ENCODE measurements at places on chromosomes 2 and 18.

- no peak for DNase-seq
These were observed 15.2 kb upstream of the ANKRD53 start for GRCh38 chr2:70962885-70963878.

- DNase-seq = no peak
These were observed 30.3 kb downstream of the C2orf42 start for GRCh38 chr2:70160545-70160944.

GRCh38 chr2:43594875-43595274 lies 963 bp downstream of the THADA start:
- DNase-seq = no peak

GRCh38 chr2:46863882-46864281 lies 51.7 kb downstream of the MCFD2 start:
- DNase-seq = no peak

DNA sequence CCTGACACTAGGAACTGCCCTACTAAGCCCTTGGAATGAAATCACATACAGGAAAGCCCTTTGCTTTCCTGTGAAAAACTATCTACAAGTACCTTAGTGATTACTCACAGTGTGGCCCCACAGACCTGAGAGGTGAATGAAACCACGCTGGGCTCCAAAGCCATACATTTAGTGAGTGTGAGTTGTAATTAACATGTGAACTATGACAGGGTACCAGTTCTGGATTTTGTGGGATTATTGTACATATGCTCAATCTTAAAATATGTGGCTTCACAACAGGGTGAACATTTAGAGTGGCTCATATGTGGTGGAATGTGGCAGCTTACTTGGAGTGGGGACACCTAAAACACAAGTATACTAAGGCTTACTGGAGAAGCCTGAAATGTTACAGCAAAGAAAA lies 12.3 kb downstream of the KCTD1 start:
- DNase-seq = no peak

- no peak for DNase-seq
These were observed 50.3 kb downstream of the DSC3 start for GRCh38 chr18:30992231-30992630.

DNA sequence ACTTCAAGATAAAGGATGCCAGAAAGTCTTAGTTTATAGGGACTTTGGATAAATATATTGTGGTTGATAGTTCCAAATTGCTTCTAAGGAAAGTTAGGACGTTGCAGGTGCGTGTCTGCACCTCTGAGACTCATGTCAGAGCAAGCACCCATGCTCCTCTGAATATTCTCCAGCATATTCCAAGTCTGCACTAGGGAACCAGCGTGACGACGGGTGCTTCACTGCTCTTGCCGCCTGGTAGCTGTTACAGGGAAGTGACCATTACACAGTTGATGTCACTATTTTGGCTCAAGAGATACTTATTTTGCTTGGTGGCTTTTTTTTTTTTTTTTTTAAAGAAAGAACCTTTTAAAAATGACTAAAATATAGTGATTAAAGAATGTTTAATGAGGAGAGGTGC lies 35.6 kb downstream of the GATA6 start:
- no peak for DNase-seq

- no peak for DNase-seq
These were observed 23.5 kb downstream of the MARCHF4 start for GRCh38 chr2:216348756-216349308.

- DNase-seq = no peak
These were observed 42.4 kb upstream of the KDM3A start for GRCh38 chr2:86398500-86399474.

DNA sequence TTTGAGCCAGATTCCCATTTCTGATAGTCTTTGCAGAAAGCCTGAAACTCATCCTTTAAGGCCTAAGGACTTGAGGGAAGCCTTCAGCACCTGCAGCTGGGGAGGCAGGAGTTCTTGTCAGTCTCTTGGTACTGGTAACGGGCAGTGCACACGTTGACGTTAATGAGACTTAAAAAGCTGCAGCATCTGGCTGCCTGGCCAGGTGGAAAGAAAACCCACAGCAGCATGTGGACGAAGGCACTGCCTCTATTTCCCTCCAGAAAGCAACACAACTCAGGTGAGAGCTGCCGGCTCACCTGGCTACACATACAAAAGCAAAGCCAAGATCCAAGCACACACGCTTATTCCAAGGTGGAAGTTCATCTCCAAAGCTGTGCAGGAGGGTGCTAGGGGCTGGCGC lies 178.8 kb downstream of the ANAPC1 start:
- no peak for DNase-seq

GRCh38 chr2:98405301-98405700 lies 39.4 kb upstream of the INPP4A start:
- DNase-seq = no peak

DNA sequence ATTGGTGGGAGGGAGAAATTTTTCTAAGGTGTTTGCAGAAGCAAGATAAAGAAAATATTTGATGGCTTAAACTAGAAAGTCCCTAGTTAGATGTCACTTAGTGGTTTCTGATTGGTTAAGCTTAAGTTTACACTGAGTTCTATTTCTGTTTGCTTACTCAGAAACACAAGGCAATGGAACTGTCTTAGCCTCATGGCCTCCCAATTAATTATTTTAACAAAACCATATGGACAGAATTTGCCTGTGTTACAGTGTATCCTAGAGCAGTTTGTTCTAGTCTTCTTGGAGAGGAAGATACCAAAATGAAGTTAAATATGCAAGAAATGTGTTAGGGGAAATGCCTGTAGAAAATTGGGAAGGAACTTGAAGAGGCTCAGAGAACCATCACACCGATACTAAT lies 4.6 kb upstream of the IMPACT start:
- DNase-seq = no peak

DNA sequence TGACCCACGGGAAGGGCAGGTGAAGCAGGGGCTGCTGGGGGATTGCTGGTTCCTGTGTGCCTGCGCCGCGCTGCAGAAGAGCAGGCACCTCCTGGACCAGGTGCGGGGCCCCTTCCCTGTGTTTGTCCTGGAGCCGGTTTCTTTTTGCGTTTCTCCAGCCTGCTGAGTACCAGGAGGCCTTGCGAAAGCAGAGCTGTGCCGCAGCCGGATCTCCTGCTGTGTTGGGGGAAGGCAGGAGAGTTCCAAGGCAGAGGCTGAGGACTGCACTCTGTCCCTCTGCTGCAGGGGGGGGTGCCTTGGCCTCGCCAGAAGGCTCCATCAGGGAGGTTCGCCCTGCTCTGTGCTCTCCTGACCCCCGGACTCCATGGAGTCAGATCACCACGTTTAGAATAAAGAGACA lies 2.8 kb downstream of the CAPN10 start:
- no peak for DNase-seq

DNA sequence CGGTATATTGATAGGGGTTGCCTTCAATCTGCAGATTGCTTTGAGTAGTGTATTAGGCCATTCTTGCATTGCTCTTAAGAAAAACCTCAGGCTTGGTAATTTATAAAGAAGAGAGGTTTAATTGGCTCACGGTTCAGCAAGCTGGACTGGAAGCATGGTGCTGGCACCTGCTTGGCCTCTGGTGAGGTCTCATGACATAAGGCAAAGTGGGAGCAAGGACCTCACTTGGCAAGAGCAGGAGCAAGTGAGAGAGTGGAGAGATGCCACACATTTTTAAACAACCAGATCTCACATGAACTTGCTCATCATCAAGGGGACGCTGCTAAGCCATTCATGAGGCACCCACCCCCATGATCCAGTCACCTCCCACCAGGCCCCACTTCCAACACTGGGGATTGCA lies 4.9 kb downstream of the MAP3K2 start:
- DNase-seq = no peak

DNA sequence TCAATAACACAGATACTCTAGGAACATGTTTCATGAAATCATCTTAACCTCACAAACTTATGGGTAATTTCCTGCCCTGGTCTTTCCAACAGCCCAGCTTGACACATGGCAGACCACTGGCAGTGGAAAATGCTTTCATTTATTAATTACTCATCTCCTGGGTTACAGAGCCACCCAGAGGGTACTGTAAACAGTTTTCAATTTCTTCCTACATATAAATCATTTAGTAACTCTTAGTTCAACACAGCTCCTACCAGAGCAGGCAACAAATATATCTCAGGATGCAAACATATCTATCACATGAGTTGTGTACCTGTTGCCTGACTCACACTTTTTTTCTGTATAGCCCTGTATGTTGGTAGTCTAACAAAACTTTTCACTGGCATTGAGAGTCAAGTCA lies 99.2 kb upstream of the VRK2 start:
- no peak for DNase-seq

DNA sequence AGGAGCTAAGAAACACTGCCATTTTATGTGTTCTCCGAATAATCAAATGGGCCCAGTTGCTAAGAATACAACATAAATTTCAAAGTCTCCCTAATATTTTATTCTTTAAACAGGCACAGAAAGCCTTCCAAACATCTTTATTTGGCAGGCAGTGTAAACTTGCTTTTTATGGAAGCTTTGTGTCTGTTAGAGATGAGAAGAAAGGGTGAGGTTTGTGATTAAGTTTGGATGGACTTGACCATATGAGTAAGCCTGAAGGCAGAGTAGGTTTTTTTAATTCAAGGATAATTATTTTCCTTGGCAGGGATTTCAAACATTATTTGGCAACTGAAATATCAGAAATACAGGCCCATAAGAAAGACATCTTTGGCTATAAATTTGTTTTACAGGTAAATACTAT lies 62.9 kb downstream of the COX7A2L start:
- no peak for DNase-seq

- DNase-seq = no peak
These were observed 103.0 kb upstream of the STK39 start for GRCh38 chr2:168350380-168350779.

DNA sequence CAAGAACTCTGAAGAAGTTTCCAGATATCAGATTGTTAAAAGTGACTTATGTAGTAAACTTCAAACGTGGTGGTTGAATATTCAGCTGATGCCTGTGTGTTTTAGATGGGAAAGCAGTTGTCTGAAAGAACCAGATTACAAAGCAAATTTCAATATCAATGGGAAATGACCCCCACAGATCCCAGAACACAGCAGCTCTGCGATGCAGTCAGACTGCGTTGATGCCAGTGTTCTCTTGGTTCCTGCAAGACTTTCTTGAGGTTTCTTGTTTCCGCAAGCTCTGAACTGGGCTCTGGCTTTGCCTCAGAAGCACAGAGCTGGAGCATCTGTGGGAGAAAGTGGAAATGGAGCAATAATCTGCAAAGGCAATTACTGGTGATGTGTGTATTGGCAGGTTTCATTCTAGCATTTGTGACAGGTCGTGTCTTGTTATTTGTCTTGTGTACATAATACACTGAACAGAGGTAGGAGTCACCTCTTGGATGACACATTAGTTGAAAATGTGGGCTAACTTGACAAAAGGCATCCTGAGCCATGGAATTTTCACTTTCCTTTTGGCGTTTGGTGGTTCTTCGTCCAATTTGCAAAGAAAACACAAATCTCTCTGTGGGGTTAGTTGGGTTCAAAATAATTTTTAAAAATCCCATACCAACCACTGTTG lies 10.8 kb upstream of the LYPD6B start:
- DNase-seq = no peak

DNA sequence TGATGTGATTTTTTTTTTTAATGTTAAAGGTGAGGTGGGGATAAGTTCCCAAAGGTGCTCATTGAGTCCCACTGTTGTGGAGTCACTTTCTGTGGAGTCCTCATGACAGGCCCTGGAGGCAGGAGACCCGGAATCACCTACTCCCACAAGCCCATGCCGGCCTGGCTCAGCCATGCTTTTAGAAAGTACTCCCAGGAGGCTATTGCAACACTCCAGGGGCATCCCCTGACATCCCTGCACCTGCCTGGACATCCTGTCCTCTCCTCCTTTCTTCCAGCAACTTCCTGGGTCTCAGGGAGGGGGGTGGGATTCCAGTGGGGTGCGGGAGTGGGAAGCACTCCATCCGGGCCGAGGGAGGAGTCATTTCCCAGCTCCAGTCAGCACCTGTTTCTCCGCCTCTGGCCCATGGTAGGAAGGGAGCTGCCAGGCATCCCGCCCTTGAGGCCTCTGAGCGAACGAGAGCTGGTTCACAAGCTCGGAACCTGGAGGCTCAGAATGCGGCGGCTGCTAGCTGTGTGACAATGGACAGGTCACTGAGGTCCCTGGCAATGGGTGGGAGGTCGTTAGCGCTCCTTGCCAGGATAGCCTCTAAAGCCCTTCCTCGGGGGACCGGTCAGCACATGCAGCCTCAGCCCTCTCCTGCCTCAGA lies 163.9 kb upstream of the ID2 start:
- DNase-seq = no peak

DNA sequence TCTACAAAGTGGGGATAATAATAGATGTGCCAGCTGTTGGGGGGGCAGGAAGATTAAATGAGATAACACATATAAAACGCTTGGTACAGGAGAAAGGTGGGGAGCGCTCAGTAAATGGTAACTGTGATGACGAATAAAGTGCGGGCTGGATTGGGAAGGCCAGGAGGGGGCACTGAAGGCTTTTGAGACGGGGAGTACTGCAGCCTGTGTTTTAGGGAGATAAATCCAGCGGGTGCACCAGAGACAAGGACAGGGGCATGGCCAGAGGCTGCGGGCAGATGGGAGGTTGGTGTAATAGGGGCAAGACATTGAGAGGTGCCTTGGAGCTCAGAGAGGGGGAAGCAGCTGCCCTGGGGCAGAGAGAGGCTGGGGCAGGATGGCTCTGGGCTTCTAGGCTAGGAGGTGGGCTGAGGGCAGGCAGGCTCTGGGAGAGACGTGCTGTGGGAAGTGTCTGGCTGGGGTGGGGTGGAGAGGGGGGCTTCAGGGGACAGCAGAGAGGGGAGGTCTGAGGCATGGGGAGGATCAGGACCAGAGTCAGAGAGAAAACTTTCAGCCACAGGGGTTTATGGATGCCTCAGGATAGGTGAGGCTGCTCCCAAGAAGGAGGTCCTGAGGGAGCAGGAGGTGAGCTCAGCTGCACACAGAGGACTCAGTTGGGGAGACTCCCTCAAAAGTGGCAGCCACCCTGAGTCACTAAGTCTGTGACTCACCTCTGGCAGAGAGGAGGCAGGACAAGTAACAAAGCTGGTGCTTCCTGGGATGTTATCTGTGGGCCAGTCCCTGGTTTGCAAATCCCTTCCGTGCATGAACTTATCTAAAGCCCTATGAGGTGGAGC lies 18.8 kb downstream of the TEX44 start:
- peak; percentile 25 for DNase-seq

DNA sequence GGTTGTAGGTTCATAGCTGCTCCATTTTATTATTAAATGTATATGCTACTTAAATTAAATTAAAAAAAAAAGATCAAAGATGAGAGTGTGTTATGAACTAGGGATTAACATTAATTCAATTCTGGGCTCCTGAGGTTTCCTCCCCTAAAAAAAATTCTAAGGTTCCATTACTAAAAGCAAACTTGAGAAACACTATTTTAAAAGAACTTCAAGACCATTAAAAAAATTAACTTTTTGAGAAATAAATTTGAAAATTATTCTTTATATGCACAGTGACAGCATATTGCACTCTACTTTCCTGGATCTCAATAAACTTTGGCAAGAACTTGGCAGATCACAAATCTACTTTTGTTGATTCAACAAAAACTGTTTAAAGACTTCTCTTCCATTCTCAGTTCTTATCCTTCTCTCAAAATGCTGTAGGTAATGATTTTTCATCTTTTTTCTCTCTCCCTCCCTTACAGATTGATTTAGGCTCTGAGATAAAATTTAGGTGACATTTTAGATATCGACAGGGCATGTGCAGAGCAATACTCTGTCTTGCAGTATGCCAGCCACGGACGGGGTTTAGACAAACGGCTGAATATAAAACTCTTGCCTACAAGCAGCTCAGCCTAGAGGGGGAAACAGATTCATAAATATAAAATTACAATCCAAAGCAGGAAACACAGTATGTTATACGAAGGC lies 592 bp upstream of the MARS2 start:
- DNase-seq = no peak

Data from activated naive CD8-positive, alpha-beta T cell treated with anti-CD3 and anti-CD28 coated beads, Interleukin-2, amount 50 U/mL, for 16 hours (primary cell).